Esophagus squamous epithelium (tissue), 5 donors: ENCODE measurements at places on chromosomes 3 and 15.

DNA sequence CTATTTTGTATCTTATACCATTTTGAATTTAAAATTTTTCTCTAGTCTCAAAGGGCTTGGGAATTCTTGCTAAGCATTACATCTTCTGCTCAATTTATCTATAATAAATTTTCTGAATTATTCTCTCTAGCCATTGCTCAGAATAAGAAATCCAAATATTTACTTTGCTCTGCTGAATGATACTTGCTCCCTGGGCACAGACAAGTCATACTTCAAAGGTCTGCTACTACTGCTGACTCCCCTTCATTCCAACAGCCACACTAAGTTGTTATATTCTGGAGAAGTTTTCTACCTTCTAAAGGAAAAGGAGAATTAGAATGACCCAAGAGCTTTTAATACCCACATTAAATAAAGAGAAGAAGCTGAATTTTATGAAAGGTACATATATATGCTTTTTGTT, 460.3 kb upstream of the ZNF717 start:
- DNase-seq = no peak

DNA sequence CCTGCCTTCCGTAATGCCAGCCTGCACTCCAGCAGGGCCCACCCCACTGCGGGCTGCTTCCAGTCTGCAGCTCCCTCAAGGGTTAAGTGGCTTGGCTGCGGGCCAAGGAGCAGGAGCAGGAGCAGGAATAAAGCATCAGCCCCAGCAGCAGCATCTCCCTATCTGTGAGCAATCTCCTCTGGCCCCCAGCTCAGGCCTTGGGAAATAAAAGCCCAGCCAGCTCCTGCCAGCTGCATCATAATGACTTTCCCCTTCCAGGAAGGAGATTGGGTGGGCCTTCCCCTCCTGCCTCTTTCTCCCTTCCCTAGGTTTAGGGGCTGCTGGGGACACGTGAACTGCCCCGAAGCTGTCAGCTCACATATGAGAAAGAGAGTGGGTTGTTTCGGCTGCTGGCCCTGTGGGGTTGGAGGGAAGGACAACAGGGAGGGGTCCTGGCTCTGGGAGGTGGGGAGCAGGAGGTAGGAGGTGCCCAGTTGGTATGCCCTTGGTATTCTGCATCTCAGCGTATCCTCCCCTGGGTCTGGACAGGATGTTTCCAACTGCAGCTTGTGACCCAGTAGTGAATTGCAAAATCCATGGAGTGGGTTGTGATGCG, 34.6 kb upstream of the FGD5 start:
- DNase-seq = no peak

- DNase-seq = no peak
These were observed 78.8 kb downstream of the EOMES start for GRCh38 chr3:27643355-27643754.

GRCh38 chr3:180335050-180335449, 266.9 kb upstream of the TTC14 start:
- DNase-seq = no peak

DNA sequence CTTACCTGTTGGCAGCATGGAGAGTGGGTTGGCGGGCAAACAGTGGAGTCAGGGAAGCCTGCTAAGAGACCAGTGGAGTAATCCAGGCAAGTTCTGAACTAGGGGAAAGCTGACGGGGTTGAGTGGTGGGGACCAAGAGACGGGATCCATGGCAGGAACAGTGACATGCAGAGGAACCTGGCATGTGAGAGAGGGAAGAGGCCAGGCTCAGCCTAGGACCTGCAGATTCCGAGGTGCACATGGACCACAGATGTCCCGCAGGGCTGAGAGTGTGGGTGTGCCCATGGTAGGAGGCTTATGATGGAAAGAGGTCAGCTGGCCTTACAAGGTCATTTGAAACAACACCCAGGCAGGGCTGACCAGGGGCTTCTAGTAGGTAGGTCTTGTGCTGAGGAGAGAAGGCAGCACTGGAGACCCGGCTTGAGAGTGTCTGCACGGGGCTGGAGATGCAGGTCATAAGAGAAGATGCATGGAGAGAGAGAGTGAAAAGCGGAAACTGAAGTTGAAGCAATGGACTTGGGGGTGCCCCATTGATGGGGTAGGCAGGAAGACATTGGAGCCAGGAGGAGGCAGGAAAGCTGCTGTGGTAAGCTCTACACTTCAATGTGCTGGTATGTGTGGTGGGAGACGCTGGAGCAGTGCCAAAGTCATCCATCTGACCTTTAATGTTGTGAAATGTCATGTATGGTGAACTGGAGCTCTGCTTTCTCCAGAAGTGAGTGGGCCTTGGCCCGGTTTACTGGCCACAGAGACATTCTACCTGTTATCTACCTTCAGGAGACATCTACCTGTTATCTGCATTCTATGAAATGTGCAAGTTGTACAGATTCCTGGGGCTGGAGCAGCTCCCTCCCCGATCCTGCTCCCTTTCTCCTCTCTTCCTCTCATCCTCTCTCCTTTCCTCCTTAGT, 4.6 kb downstream of the SPSB4 start:
- DNase-seq = no peak

DNA sequence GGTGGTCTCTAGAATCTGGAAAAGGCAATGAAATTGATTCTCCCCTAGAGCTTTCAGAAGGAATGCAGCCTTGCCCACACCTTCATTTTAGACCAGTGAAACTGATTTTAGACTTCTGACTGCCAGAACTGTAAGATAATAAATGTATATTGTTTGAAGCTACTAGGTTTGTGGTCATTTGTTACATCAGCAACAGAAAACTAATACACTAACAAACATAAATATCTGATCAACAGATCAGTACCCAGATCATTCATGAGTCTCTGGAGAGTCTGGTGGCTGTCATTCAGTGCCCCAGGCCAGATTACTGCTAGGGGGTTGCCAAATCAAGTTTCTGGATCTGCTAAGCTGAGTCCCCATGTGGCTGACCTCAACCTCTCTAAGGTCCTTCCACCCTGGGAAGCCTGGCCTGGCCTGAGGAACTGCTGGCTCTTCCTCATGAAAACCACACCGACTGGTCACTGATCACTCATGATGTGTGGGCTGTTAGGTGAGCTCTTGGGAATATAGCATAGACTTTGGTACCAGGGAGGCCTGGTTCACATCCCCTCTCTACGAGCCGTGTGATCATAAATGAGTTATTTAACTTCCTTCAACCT, 11.1 kb upstream of the LACTB start:
- DNase-seq = no peak

DNA sequence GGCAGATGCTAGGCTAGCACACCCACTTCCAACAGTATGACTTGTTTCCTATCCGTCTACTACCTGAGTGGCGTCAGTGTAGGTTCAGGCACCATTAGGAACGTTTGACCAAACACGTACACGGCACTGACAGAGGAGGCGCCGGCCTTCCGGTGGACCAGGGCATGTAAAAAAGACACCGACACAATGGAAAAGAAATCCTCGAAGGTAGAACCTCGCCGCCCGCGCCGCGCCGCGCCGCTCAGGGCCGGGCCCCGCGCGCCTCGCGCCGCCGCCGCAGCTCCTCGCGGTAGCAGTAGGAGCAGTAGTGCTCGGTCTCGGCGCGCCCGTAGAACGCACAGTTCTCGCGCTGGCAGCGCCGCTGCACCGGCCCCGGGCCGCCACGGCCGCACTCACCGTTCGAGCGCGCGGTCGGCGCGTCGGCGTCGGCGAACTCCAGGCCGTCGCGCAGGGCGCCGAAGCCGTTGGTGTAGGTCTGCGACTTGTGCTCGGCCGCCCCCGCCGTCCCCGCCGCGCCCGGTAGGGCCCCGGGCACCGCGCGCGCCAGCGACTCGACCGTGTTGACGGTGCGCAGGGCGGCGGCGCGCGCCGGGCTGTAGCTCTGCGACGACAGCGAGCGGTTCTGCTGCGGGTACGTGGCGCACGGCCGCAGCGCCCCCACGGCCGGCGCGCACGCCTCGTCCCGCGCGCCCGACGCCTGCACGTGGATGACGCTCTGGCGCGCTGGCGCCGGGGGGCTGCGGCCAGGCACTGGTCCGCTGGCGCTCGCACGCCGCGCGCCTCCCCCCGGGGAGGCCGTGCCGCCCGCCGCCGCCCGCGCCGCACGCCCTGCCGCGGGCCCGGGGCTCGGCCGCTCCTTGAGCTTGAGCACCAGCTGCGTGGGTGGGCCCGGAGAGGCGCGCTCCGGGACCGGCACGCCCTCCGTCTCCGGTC, 156.7 kb downstream of the KLF13 start:
- no peak for DNase-seq

DNA sequence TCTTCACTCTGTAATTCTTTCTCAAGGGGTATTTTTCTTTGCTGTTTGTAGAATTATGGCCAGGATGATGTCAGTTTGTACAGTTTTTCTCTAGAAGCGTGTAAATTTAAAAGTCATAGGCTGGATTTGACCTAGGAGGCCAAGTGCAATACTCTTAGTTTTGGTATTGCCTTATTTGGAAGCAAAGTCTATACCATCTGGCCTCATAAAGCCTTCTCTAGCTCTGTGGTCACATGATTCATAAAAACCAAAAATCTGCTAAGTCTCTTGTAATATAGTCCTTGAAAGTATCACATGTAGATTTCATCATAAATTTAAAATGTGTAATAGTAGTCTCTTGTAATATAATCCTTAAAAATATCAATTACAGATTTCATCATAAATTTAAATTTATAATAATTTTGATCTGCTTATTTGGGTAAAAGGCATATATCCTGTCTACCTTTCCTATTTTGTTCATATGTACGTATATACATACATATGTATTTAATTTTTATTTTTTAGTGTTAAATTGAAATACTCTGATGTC, 25.6 kb downstream of the TEX9 start:
- DNase-seq = no peak

GRCh38 chr3:168341956-168342936, 246.5 kb upstream of the GOLIM4 start:
- DNase-seq = no peak

DNA sequence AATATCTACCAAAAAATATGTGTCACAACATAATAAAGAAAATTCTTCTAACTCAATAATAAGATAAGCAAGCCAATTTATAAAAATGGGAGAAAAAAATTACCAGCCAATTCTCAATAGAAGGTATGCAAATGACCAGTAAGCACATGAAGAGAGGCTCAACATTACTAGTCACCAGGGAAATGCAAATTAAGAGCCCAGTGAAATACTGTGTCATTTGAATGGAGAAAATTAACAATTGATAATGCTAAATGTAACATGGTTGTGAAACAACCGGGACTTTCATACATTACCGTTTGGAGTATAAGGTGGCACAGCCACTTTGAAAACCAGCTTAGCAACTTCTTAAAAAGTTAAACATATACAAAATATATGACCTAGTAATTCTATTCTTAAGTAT, 460.7 kb downstream of the IGSF11 start:
- DNase-seq = no peak

- DNase-seq = no peak
These were observed 54.8 kb upstream of the BCL6 start for GRCh38 chr3:187799942-187800641.

DNA sequence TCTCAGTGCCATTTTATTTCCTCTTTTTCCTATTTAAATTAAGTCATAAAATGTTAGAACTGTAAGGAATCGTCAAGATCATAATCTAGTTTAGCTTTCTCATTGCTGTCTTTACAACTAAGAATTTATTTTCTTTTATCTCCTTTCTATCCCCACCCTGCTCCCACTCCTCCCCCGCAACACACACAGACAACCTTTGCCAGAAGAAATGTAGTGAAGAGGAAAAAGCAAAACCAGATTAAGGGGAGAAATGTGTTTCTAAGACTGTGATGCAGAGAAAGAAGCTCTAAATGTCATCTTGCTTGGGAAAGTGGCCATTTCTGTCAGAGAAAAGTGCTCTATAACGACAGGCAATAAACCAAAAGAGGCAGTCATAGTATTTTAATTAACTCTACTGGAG, 78.3 kb upstream of the MLF1 start:
- DNase-seq = no peak

DNA sequence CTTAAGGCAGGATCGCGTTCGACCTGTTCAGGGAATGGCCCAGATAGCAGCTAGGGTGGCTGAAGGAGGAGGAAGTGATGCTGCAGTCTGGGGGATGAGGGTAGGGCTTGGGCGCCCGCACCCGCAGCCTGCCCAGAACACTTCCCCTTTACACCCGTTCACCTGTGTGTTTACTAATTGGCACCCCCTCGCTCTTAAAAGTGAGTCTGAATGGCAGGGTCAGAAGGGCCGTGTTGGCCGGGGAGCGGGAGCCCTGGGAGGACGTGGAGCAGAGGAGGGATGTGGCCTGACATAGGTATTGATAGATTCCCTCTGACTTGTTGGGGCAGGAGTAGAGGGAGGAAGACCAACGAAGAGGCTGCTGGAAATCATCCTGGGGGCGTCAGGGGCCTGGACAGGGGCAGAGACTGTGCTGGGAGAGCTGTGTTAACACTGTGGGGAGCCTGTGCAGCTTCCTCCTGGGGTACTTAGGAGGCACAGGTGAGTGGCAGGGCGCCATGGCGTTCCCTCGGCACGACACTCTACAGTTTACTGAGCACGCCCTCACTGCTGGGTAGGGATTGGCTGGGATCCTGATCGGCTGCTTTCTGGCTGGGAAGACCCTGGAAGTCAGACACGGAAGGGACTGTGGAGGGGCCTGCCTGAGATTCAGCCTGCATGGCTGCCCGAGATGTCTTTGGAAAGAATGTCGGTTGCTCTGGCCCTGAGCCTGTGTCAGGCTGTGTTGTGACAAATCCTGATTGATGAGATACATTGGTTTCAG, 51.7 kb downstream of the SLC6A6 start:
- DNase-seq = no peak

DNA sequence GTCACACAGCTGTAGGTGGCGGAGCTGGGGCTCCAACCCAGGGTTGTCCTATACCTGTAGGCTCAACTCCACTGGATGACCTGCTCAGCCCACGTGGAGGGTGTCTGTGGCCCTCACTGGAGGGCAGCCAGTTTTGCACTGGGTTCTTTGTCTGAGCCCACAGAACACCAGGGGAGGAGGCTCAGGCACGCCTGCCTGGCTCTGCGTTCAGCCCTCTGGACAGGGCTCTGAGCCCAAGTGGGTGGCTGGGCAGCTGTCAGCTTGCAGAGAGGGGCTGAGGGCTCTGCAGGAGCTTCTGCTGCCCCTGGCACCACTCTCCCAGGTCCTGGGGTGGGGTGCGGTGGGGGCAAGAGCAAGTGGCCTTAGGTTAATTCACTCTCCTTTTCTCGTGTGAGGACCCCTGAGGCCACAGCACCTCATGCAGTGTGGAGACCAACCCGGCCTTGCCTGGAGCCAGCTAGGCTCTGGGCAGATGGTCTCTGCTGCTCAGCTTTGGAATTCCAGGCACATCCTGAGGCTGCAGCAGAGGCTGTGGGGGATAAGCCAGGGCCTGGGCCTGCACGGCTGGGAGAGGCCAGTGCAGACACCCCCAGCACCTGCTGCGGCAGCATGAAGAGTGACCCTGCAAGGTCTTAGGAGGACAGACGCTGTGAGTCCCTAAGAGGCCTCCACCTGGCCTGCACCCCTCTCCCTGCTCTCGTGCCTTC, 23.5 kb downstream of the DUSP7 start:
- no peak for DNase-seq

GRCh38 chr3:64242435-64242834, 17.2 kb upstream of the PRICKLE2 start:
- DNase-seq = no peak

- DNase-seq = no peak
These were observed 257.2 kb upstream of the NSMCE3 start for GRCh38 chr15:29526802-29527201.

DNA sequence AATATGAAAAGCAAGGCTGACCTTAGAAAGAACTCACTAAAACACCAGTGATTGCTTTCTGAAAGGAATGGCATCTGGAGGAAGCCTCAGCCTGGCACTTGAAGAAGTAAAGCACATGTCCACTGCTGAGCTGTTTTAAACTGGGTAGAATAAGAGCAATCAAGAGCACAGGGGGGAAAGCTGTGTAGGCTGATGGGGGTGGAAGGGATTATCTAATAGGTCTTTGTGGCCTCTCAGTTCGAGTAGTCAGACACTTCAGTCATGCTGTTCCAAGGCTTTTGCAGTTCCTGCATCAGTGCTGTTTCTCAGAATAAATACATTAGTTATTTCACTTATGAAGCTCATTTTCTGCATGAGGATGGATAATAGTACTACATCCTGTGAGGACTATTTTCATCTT, 22.6 kb downstream of the CCDC191 start:
- DNase-seq = no peak
